NCI-H345 (cell line): ENCODE measurements at places on chromosomes 2 and 18.

DNA sequence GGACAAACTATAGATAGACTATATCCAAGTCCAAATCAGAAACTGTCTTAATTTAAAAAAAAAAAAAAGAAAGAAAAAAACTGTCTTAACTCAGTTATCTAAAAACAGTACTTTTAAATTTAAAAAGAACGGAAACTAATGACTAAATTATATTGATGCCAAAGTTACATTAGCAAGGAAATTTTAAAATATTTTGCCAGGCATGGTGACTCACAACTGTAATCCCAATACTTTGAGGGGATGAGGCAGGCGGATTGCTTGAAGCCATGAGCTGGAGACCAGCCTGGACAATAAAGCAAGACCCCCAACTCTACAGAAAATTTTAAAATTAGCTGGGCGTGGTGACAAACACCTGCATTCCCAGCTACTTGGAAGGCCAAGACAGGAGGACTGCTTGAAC, 30.9 kb downstream of the MEMO1 start:
- DNase-seq = no peak

DNA sequence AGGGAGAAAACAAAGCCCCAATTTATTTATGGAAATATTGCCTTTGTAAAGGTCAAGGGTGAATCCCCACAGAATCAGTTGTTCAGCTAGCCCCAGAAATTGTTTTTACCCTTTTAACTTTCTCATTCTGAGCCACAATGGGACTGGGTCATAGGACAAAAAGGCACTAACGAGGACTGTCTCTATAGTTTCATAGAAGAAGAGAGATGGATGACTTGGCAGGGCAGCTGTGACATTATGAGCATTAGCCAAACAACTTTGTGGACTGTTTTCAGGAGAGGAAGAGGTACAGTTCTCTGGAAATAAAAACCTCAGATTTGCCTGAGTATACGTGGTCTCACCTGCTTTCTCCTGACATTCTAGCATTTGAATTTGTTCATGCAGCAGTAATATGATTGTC, 1155.8 kb upstream of the CHAC2 start:
- DNase-seq = no peak

DNA sequence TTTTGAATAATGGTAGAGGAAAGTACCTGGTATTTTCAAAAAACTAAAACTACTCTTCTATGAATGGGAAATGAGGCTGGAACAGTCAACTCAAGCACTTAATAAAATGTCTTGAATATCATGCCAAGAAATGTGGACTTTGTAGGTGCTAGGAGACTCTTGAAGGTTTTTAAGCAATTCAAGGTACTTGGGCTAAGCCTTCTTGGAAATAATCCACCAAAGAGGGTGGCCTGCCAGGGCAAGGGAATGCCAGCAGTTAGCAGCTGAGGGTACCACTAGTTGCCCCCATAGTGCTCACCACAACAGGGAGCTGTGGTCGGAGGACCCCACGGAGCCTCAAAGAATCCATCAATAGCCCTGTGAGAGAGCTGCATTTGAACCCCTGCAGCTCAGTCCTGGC, 14.6 kb upstream of the ACYP2 start:
- no peak for DNase-seq

DNA sequence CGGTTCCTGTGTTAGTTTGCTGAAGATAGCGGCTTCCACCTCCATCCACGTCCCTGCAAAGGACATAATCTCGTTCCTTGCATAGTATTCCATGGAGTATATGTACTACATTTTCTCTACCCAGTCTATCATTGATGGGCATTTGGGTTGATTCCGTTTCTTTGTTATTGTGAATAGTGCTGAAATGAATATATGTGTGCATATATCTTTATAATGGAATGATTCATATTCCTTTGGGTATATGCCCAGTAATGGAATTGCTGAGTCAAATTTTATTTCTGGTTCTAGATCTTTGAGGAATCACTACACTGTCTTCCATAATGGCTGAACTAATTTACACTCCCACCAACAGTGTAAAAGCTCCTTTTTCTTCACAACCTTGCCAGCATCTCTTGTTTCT, 255.4 kb upstream of the CDH2 start:
- no peak for DNase-seq

- DNase-seq = no peak
Measured at GRCh38 chr2:226712941-226713340, 86.7 kb downstream of the IRS1 start.

DNA sequence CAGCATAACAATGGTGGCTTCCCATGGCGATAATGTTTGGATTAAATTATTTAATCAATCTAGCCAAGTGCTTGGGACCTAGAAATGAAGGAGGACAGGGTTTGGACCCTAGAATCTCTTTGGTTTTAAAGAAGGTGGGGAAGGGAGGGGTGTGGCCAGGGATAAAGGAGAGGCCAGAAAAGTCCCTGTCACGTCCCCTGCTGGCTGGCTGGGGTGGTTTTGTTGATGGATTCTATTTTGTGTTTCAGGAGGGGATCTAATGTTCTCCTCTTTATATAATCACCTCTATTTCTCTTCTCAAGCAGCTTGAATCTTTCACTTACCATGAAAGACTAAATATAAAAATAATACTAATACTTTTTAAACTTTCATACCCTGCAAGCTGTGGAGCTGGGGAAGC, 52.6 kb upstream of the GALR1 start:
- no peak for DNase-seq

GRCh38 chr2:241218131-241219029, 29.9 kb downstream of the ANO7 start:
- peak; percentile 6 for DNase-seq

- DNase-seq = no peak
Measured at GRCh38 chr2:138010890-138011289, 46.6 kb downstream of the HNMT start.

DNA sequence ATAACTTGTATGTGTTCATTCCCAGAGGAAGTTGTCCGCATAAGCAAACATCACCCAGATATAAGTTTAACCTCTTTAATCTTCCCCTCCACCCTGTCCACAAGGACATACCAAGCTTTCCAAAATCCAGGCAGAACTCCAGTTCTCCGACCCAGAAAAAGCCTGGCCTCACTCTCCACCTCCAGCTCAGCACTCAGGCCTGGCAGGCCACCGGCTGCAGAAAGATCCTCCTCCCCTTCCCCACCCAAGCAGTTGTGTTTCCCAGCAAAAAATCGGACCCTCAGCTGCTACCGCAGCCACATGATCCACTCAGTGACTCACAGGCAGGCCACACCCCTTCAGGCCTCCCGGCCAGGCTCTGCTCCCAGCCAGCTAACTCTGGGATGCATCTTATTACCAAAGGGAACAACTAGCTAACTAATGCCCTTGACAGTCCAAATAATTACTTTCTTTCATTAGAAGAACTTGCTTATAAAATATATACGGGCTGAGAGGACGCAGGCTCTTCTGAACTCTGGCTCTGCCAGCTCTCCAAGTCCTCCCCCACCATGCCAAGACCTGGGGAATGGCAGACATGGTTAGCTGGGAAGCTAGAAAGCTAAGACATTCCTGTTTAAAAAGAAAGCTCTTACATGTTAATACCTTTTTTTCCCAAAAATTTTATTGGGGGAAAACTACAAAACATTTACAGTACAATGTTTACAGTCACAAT, 4.5 kb downstream of the ZFP36L2 start:
- DNase-seq = peak; percentile 8

DNA sequence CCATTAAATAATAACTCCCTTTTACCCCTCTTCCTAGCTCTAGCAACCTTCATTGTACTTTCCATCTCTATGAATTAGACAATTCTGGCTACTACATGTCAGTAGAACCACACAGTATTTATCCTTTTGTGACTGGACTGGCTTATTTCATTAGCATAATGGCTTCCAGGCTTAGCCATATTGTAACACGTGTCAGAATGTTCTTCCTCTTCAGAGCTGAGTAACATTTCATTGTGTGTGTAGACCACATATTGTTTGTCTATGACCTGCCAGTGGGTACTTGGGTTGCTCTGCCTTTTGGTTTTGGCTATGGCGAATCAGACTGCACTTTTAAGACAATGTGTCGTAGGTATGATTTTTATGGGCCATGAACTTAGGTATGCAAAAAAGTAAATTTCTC, 20.9 kb downstream of the TSN start:
- no peak for DNase-seq

DNA sequence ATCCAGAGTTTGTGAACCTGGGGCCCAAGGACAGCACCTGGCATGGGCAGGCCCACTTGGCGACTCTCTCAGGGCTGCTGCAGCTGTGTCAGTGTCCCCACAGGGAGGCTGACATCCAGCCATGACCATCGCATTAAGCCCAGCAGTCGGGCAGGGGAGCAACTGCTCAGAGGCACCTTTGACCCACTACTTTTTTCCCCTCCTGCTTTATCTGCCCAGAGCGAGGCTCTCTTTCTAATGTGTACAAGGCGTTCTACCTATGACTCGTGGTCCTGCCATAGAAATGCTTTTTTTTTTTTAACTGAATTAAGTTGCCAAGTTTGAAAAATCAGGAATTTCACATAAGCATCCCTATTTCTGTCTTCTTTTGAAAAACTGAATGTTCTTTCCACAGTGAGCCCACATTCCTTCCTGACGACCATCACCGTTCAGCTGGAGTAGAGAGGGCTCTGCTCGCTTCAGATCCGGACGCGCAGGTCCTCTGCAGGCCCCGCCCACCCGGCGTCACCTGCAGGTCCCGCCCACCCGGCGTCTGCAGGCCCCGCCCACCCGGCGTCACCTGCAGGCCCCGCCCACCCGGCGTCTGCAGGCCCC, 403 bp upstream of the CLUL1 start:
- DNase-seq = peak; percentile 87

- peak; percentile 6 for DNase-seq
Measured at GRCh38 chr2:40488927-40489677, 37.2 kb upstream of the SLC8A1 start.

GRCh38 chr18:45645610-45646009, 30.3 kb downstream of the SLC14A2 start:
- no peak for DNase-seq

- DNase-seq = no peak
Measured at GRCh38 chr2:223486751-223487150, 115.4 kb downstream of the SCG2 start.

GRCh38 chr2:76295762-76296161, 585.0 kb upstream of the GCFC2 start:
- DNase-seq = no peak

GRCh38 chr2:235642446-235643098, 148.7 kb downstream of the AGAP1 start:
- DNase-seq = no peak

- DNase-seq = no peak
Measured at GRCh38 chr2:46552079-46552478, 72.7 kb downstream of the TMEM247 start.

DNA sequence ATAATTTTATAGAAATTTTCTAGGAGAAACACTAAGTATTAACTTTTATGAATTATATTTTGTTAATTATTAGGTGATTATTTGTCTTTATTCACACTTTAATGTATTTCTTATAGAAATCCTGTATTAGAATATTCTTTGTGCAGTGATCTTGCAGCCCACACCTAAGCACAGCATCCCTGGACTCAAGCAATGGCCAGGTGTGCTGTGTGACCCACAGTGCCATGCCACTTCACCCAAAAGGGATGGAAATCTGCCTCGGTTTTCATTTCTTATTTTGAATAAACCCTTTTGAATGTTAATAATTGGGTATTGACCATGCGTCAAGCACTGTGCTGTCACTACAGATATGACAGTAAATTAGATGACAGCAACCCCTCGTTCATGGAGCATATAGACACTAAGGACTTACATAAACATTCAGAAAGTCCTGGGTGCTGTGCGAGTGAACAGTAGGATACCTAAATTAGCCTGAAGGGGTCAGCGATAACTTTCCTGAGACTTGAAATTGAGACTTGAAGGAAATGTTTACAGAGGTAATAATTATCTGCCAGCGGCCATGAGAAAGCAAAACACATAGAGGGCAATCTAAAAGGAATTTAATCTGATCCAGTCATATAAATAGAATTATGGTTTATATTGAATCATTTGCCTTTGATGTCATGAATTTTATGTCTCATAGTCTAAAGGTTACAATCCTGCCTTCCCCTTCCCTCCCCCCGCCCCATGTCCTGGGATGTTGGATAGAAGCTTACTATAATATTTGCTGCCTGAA, 52.7 kb upstream of the CALCRL start:
- DNase-seq = no peak

DNA sequence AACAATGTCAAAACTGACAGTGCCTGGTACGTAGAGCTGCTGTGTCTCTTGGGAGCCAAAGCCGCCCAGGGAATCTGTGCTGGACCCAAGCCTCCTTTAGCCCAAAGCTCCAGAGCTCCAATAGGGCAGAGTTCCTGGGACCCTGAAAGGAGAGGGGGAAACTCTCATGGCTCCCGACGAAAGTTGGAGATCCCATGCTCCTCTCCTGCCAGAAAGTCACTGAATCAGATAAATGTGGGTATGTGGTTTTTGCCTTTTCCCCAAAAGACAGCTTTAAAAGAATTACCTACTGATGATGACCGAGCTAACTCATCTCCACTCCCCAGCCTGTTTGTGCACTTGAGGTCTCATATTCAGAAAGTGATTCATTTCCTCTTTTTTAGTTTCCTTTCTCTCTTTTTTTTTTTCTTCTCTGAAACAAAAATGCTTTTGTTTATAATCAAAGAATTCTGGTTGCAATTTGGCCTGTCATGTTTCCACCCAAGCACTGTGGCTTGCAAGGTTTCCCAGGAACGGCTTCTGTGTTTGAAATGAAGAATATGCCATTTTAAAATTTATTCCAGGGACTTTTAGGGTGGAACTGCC, 14.1 kb upstream of the PMAIP1 start:
- DNase-seq = no peak

GRCh38 chr2:42031281-42032223, 16.3 kb upstream of the PKDCC start:
- no peak for DNase-seq

DNA sequence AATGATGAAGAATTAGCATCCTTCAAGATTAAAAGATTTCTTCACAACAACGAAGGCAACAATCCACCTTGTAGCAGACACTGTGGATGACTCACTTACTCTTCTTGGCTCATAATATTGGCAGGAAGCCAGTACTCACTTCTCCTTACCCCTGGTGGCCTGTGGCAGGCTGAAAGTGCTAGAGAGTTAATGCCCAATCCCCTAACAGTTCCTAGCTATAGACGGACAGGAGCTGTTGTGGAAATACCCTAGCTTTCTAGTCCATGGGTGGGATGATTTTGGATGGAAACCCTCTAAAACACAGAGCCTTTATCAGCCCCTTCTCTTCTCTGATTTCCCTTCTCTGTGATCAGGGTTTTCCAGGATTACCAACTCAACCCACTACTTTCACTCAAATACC, 128.6 kb upstream of the NYAP2 start:
- DNase-seq = peak; percentile 88

DNA sequence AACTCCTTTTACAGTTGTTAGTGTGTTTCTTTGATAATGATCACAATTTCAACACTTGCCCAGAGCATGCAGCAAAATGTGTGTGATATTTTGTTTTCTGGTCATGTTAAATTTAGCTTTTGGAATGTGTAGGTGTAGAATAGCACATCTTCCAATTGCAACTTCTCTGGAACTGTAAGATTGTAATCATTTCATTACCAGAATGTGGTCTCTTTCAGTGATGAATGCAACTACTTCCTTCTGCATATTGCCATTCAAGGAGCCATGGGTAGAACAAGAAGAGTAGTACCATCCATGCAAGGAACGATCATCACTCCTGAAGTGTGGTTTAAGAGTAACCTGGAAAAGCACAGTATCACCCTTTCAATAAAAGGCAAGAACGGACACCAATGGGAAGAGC, 548.8 kb upstream of the ZNF804A start:
- no peak for DNase-seq

GRCh38 chr2:188456114-188456909, 164.6 kb downstream of the GULP1 start:
- DNase-seq = no peak
